Spleen (tissue), 13 donors: ENCODE measurements at places on chromosomes 6 and 20.

DNA sequence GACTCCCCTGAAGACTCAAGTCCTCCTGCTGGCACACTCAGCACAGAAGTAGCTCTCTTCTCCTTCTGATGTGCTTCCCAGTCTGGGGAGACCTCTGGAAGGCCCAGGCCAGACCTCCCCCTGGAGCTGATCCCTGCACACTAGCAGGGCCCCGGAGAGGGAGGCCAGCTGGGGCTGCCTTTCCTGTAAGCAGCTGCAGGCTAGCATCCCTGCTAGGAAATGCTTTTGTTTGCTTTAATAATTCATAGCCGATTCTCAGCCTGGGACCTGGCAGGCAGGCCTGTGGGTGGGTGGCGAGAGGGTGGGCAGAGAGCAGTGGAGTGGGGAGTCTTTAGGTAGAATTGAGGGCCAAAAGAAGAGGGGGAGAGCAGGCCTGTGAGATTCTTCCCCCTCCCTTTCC is 5.2 kb downstream of the EBF4 start:
- peak; percentile 53 for DNase-seq

DNA sequence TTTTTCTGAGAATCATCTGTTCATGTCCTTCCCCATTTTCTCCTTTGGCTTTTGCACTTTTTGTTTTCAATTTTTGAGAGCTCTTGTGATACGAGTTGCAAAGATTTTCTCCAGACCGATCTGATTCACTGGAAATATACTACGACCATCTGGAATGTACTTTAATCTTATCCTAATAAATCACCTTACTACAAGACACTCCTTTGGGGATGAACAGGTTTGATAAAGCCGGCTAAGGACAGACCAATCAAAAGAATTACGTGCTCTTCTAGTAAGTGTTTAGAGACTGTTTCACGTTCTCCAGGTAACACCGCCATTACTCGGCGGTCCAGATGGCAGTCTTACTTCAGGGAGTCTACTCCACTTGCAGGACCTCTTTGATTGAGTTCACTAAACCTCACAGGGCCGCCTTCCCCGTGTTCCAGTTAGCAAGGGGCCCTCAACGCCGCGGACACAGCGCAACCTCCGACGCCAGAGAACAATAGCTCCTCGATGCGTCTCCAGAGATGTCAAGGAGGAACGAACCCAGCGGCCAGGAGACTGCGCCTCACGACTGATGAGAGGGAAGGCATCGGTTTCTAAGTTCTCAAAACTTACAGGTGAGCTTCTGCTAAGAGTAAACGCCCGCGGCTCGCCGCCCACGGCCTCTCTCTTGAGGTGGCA is 920 bp upstream of the WTAP start:
- DNase-seq = no peak

DNA sequence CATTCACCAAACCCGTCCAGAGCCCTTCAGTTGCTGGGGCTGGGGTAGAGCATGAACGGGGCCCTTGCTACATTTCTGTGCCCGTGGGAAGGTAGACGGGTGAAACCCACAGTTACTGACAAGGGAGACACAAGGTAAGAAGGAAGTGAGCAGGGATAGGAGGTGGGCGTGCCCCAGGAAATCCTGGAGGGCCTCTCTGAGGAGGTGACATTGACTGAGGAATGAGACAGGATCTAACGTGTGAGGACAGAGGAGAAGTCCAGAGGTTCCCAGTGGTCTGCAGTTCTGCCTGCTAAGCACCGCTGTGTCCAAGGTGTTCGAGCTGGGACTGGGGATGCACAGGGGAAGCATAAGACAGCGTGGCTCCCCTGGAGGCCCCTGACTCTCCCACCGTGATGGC is 378.8 kb downstream of the CDH4 start:
- DNase-seq = no peak

DNA sequence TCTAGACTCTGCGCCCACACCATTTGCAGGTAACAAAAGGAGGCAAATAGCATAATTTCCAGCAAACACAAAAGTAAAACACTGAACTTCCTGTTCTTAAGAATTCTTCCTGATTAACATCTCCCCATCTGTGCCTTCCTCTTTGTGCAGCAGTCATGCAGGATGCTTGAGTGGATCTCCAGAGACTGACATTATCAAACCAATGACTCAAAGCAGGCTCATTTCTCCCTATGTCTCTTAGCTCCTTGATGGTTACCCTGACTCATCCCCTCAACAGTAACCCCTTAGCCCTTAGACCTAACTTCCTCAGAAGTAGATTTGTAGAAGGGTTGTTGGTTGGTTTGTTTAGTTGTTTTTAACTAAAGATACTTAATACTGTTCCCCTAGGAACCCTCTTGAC is 137.0 kb upstream of the RIN2 start:
- no peak for DNase-seq

GRCh38 chr6:157611406-157611805 is 211.6 kb upstream of the SNX9 start:
- DNase-seq = no peak

- DNase-seq = no peak
These were observed at the start of gene EFCAB8 for GRCh38 chr20:32858701-32859372. EFCAB8 (plus strand) TSS chr20:32858923; CDS start chr20:32863793, 4,870 bp downstream.

DNA sequence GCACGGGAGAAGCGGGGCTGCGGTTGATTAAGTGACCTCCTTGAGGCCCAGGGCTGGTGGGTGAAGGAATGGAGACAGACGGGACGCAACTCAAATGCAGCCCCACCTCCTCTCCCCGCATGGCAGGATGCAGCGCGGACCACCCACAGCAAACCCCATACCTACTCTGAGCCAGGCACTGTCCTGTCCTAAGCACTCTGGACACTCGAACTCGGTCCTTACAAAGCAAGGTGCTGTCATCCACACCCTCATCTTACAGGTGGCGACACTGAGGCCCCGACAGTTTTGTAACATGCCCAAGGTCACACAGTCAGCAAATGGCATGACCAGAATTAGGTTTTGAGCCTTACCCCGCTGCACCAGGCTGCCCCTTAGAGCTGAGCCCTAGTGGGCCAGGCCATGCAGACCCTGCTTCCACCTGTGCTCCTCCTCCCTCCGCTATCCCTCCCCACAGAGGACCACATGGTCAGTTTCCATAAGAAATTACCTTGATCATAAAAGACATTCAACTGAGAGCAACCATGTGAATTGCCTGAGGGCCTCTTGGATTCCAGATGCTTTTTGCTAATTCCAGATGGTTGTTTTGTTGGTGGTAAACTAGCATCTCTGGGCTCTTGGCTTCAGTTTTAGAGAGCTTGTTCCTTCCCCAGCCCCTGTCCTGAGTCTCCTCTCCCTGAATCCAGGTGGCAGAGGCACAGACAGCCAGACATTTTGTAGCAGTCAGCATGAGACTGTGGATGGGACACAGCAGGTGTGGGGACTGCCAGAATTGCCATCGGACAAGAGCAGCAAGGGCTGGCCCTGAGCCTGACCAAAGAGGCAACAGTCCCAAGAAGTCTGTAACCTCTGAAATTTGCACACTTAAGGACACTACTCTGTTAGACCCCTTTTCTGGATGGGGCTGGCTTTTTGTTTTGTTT is 171.9 kb upstream of the PMEPA1 start:
- no peak for DNase-seq

DNA sequence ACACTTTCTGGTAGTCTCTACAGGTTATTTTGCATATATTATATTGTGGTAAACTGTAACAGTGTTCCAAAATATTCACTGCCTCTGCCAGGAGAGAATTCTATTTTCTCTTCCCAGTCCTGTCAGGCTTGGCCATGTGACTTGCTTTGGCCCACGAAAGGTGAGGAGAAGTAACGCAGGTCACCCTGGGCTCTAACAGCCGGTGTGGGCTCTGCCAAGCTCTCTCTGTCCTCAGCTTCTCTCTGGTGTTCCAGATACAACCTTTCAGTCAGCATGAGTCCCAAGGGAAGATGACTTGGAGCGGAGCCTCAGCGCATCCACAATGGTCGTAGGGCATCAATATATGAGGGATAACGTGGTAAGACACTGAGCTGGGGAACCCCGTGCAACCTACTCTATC is 113.0 kb upstream of the RREB1 start:
- DNase-seq = peak; percentile 37

GRCh38 chr20:8744228-8744844 is 324.6 kb upstream of the PLCB4 start:
- no peak for DNase-seq

DNA sequence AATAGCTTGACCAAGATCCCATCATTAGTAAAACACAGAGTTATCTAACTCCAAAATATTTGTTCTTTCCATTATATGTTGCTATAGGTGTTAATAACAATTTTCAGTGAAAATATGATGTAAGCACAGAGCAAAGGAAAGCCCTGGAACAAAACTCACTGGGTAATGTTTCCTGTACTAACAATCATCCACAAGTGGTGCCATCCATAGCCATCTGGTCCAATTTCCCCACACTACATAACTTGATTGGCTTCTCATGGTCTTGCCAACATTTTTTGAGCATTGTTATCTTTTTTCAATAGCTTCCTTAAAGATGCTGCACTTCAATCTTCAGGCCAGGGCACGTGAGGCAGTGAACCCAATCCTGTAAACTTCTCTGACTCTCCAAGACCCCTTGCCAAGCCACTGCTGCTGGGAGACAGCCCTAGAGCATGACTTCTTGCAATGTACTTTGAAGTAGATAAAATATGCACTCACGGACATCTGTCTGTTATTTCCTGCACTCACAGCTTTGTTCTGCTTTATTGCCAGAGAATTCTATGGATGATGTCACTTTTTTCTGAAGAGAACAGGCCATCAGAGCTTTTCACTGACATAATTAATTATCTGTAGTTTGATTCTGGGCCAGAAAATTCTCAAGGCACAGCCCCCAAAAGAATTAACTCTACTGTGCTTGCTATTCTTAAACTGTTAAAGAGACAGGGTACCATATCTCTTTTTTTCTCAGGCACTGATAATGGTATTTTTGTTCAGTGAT is 97.5 kb upstream of the TMEM30A start:
- DNase-seq = no peak

- no peak for DNase-seq
These were observed 67.9 kb downstream of the TRMT11 start for GRCh38 chr6:126054258-126054702.

DNA sequence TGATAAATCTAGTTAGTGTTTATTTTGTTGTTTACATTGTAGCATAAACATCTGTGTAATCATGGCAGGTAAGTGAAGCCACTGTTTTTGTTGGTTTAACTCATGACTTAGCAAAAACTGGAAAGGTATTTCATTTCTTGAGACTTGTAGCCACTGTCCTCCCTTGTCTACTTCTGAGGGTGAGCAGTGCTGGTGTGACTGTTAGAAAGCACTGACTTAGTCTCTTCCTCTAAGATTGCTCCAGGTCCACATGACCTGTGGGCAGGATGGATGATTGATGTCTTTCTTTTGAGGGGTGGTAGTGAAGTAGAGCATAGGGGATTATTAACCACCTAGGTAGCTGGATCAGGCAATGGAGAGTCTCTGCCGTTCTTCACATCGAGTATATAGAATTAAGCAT is 203.8 kb downstream of the ARID1B start:
- no peak for DNase-seq

DNA sequence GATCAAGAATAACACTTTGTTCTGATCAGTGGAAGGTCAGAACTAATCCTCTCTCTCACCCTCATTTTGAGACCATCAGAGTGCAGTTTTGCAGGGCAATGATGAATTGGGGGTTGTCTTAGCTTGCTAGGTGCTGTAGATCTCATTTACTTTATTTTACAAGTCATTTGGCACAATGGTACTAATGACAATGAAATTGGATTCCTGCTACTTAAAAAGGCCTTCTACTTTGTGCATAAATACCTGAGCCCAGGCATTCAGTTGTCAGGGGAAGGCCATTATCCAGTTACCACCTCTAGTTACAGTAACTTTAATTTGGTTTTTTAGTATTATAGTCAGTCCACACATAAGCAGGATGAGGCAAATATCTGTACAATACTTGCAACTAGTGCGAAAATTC is 240.0 kb downstream of the HDGFL1 start:
- no peak for DNase-seq

DNA sequence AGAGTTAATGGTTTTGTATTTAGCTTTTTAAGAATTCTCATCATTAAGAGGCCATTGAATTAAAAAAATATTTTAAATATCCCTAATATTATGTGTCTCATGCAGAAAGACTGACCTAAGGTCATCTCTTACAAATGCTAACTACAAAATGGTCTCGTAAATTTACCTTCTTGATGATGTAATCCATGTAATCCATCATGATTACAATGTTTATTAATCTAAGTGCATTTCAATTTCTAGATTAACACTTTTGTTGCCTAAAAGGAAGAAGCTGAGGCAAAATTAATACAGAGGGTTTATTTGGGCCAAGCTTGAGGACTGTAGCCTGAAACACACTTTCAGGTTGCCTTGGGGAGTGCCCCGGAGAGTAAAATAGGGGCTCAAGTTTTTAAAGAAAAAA is 18.4 kb downstream of the DUSP22 start:
- DNase-seq = no peak

GRCh38 chr6:28757429-28758045 is 166.2 kb downstream of the TRIM27 start:
- DNase-seq = no peak

DNA sequence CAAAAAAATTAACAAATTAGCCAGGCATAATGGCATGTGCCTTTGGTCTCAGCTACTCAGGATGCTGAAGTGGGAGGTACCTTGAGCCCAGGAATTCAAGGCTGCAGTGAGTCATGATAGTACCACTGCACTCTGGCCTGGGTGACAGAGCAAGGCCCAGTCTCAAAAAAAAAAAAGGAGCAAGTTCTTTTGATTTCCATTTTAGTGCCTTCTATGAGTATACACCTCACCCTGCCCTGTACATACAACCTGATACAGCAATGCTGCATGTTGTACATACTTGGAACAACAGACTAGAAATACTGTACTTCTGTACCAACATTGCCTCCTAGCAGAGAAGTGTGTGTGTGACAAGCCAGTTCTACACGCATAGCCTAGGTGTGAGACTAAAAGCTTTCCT is 97.3 kb upstream of the CARMIL1 start:
- DNase-seq = no peak

- DNase-seq = no peak
These were observed 47.7 kb downstream of the STMND1 start for GRCh38 chr6:17149571-17149970.

DNA sequence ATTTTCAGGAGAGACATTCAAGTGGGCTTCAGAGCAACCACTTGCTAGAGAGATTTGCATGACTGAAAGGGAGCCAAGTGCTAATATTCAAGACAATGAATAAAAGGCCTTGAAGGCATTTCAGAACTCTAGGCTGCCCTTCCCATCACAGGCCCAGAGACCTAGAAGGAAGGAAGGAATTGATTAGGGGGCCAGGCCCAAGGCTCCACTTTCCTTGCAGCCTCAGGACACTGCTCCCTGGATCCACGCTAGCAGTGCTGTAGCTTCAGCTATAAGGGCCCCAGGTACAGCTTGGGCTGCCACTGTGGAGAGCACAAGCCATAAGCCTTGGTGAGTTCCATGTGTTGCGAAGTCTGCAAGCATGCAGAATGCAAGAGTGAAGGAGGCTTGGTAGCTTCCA is 731.9 kb upstream of the FLRT3 start:
- DNase-seq = no peak

- peak; percentile 88 for DNase-seq
These were observed 69.2 kb upstream of the TBC1D7 start for GRCh38 chr6:13397359-13398068.

- DNase-seq = no peak
These were observed 44.8 kb upstream of the ARHGAP18 start for GRCh38 chr6:129754750-129755149.
